Stimulated activated CD4-positive, alpha-beta T cell treated with anti-CD3 and anti-CD28 coated beads, Interleukin-4, amount 100 ng/mL, for 4 hours (primary cell): ENCODE measurements at places on chromosomes 16 and 17.

- DNase-seq = no peak
These were observed 11.3 kb downstream of the LITAFD start for GRCh38 chr16:8893426-8893825.

- no peak for DNase-seq
These were observed 13.5 kb downstream of the MAPT start for GRCh38 chr17:45907750-45908395.

DNA sequence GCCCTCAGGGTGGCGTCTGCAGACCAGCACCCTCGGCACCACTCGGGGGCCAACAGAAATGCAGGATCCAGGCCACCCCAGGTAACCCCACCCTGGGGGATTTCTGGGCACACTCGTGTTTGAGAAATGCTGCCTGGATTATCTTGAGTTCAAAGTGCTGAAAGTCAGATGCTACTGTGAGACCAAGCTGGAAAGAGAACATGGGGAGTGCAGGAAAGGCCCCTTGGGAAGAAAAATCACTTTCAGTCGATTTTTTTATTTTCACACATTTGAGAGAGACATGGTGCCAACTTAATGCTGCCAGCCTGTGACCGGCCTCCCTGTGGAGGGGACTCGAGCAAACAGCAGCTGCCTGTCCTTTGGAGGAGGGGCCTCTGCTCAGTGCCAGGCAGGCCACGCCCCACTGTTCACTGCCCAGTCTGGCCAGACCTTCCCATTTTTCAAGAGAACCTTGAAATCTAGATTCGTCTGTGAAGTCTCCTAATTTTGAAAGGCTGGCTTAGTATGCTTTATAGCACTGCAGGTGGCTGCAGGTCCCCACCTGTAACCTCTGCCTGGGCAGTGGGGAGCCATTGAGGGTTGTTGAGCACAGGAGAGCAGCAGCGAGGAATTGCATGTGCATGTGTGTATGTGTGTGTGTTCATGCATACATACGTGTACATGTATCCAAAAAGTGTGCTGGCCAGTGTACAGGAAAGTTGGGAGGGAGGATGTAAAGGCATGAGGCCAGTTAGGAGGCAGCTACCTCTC lies 70.7 kb upstream of the PLCG2 start:
- no peak for DNase-seq

DNA sequence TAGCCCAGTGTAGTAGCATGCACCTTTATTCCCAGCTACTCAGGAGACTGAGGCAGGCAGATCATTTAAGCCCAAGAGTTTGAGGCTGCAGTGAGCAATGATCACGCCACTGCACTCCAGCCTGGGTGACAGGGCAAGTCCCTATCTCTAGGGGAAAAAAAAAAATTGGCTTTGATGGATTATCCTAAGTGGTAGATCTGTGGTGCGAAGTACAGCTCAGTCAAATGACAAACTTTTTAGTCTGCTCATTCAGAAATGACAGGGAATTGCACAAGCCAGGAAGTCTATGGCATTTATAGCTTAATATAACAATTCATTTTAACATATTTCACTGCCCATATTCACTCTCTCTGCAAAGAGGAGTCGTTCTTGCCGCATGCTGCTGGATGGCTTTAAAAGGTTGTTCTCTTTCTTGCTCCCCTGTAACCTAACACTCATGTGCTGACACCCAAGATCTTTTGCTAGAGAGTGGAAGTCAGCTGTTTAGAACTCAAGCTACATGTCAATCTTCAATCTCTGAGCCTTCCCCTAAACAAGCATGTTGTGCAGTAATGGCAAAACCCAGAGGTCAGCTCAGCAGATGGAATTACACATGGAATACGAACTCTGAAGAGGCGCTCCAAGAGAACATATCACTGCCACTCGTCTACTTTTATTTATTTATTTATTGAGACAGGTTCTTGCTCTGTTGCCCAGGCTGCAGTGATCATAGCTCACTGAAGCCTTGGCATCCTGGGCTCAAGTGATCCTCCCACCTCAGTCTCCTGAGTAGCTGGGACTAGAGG lies 32.8 kb downstream of the RNF157 start:
- no peak for DNase-seq

GRCh38 chr17:59525668-59526067 lies 39.7 kb upstream of the DHX40 start:
- DNase-seq = no peak

DNA sequence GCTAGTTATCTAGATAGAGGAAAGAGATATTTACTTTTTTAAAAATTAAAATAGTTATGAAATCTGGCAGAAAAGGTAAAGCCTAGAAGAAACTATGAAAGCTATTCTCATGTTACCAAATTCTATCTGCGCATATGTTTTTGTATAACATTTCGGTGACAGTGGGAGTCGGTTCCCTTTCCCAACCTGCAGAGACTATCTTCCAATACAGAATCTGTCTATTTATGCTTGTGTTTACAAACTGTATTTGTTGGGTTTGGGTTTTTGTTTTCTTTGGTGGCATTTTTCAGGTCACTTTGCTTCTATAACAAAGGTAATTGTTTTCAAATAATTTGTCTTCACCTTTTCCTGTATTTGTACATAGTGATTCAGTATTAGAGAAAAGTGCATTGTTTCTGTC lies 69.8 kb downstream of the YPEL2 start:
- DNase-seq = no peak

GRCh38 chr16:66853261-66854139 lies 9.3 kb downstream of the CA7 start:
- DNase-seq = no peak

DNA sequence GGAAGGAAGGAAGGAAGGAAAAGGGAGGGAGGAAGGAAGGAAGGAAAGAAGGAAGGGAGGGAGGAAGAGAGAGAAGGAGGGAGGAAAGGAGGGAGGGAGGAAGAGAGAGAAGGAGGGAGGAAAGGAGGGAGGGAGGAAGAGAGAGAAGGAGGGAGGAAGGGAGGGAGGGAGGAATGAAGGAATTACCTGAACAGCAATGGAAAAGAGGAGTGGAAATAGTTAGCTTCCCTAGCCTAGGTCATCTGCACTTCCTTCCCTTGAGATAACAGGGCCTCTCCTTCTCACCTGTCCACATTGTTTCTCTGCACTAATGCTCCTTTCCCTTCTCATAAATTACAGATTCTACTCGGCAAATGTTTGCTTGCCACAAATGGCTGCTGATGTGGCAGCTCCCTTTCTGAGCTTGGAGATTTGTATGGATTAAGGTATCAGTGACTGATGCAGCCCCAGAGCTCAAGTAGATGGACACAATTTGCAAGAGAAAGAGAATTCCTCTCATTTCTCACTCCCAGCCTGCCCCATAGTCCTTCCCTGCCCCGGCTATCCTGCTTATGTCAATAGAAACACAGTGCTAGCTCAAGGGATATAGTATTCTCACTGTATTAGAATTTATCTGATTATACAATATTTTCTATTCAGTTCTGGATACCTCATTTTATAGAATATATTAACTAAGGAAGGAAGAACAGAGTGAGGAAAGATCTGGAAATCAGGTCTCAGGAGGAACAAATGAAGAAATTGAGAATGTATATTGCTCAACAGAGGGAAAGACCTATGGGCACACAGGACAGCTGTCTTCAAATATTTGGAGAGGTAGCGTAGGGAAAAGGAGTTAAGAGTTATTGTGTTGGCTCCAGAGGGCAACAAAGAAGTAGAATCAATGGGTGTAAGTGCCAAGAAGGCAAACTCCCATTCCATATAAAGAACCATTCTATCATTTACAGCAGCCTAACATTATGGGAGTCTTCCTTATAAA lies 14.6 kb downstream of the HOXB1 start:
- DNase-seq = no peak
